ENCODE measurements at places on chromosomes 7 and 10. TPM values are rescaled to one million over a fixed set of nuclear protein-coding genes. Genes with fewer than 3 reads are reported as not detected.
A peak's percentile ranks its signal among the peaks of the same experiment; 100 is the strongest.

GRCh38 chr10:96834120-96834519, 2.0 kb downstream of the LCOR start:
- no peak for DNase-seq

Gene STAG3
- total RNA-seq = not detected

- no peak for DNase-seq
Measured at GRCh38 chr10:17213646-17214349, 12.3 kb upstream of the TRDMT1 start.

DNA sequence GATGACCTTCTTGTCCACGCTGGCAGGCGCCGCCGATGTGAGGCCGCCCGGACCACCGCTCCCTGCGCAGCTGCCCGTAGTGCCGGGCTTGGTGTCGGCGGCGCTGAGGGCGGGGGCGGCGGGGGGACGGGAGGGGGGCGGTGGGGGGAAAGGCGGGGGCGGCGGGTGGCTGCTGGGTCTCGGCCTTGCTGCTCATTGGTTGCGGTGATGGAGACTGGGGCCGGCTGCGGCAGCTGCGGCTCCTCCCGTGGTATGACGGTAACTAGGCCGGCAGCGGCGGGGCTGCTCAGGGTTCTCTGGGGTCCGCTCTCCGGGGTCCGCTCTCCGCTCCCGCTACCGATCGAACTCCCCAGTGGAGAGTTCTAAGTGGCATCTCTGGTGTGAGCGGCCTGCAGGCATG, 1.8 kb upstream of the EFCAB10 start:
- DNase-seq = no peak

Gene ALOX5
- total RNA-seq = 22.8 TPM

DNA sequence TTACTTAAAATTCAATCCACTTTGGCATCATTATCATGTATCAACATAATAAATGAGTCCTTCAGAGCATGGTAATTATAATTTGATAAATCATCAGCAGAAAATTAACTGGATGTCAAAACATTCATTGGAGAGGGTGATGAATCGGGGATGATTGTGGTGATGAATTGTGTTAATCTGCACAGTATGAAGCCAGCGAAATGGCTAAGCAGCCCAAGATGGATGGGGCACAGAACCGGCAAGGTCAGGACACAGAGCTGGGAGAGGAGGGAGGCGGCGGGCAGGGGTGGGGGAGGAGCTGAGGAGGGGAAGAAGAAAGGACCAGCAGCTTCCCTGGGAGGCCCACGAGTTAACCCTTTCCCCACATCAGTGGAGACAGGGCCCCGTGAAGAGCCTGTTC, 536.1 kb downstream of the LRMDA start:
- DNase-seq = no peak

Gene TFEC
- total RNA-seq = 4.7 TPM

- DNase-seq = no peak
Measured at GRCh38 chr7:7843240-7843639, 124.8 kb upstream of the RPA3 start.

Gene ITGA8
- 15.5 TPM for total RNA-seq

Gene CLRN3
- total RNA-seq = not detected

DNA sequence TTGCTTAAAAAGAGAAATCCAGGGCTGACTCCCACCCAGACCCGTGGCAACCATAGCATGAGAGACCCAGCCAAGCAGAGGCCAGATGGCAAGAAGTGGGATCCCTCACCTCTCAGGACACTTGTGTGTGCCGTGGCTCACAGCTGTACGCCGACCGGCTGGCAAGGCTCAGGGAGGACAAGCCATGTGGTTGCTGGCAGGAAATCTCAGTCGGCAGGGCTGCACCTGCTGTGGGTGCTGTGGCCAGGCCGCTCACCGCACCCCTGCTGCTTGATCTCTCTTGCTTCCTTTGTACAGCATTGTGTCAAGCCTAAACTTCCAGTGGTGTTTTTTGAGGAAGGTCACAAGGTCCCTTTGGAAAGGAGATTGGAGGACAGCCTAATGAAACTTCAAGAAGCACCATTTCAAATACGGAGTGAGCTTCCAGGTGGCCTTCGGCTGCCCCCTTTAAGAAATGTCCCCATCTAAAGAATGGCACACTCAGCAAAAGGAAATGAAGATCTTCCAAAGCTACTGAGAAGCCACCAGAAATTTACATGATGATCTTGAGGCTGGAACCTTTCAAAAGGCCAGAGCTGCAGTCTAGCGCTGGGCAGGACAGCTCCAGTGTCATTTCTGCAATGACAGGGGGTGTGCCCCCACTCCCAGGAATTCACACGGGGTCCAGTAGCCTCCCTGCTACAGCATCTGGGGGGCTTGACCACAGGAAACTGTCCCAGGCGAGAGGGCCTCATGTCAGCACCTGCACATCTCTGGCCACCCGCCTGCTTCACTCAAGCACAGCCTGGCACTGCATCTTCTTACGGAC, 409.0 kb upstream of the MGMT start:
- peak; percentile 37 for DNase-seq

DNA sequence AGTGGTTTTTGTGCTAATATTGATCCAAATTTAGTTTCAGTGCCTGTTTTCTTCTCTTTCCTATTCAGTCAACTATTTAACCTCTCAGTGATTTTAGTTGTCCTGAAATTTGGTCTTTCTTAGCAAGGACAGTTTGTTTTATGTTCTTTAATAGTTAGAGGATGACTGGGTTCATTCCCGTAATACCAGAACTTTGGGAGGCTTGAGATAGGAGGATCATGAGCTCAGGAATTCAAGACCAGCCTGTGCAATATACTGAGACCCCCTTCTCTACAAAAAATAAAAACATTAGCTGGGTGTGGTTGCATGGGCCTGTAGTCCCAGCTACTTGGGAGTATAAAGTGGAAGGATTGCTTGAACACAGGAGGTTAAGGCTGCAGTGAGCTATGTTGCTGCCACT, 148.3 kb downstream of the EXOC4 start:
- no peak for DNase-seq

GRCh38 chr10:48364659-48365405, 58.4 kb downstream of the MAPK8 start:
- no peak for DNase-seq

DNA sequence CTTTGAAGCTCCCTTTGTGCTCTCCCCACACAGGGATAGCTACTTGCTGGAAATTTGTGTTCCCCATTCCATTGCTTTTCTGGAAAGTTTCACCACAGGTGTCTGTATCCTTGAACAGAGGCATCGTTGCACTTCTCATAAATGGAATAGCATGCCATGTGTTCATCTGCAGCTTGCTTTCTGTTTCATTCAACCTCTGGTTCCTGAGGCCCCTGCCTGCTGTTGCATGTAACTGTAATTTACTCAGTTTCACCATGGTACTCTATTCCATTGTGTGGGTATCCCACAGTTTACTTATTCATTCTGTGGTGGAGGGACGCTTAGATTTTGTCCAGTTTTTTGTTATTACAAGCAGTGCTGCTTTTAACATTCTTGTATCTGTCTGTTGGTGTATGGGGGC, 32.0 kb downstream of the EEPD1 start:
- DNase-seq = no peak

- no peak for DNase-seq
Measured at GRCh38 chr10:101646364-101646763, 48.6 kb downstream of the FBXW4 start.

Gene DIP2C
- 18.4 TPM for total RNA-seq

DNA sequence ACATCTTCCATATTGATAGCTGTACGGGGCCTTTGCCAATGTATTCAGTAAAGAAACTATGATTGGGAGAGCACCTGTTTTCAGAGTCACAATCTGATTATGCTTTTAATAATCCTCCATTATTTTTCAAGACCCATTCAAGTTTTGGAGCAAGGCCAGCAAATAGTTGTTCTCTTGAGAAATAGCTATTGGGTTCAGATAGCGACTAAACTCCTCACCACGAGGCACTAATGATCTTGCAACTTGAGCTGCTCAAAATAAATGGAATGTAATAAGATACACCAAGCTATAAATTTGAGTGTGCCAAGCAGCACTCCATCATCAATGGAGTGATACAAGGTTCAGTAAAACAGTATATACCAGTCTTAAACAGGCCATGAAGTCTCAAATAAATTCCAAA, 7.4 kb upstream of the MALRD1 start:
- DNase-seq = no peak

Gene LEP
- total RNA-seq = 7.4 TPM
